Left cardiac atrium (tissue), 4 donors: ENCODE measurements at places on chromosomes 13 and 19. TPM values are rescaled to one million over a fixed set of nuclear protein-coding genes. Genes with fewer than 3 reads are reported as not detected.

DNA sequence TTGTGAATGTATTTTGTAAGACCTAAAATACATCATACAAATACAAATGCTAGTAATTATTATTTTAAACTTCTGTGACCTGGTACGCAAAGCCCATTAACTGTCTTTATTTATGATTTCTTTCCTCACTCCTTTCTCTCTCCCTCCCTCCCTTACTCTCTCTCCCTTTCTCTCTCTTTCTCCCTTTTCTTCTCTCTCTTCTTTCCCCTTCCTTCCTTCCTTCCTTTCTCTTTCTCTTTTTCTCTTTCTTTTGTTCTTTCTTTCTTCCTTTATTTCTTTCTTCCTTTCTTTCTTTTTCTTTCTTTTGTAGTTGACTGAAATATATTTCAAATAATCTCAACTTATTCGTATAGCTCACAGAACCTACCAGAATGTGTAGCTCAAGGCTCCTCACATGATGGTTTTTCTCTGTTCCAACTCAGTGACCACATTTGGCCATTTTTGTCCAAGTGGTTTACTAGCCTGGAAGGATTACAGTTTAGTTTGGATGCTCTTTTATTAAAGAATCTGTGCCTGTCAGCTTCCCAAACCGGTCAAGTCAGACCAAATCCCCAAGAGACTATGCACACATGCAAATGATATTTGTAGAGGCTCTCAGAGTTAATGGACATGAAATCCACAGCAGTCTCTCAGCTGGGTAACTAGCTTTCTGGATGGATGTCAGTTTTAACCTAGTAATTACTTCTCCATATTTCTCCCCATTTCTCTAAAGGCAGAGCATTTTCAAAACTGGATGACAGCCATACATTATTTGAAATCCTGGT, 71.7 kb downstream of the POSTN start:
- no peak for DNase-seq

DNA sequence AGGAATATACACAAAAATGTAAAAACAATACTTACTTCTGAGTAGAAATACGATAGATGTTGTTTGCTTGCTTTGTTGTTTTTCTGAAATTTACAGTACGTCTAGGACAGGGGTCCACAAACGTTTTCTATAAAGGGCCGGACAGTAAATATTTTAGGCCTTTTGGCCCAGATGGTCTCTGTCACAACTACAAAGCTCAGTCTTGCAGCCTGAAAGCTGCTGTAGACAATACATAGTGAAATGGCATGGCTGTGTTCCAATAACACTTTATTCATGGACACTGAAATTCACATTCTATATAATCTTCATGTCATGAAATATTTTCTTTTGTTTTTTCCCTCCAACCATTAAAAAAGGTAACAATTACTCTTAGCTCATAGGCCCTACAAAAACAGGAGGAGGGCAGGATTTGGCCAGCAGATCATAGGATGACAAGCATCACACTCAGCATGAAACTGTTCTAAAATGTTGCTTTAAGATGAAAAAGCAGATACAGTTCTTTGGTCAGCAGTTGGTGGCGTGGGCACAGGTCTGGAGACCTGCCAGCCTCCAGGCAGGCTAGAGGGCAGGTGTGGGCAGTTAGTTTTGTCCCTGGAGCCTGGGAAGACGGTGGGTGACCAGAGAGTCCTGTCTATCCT, at the start of gene EDDM13:
Gene EDDM13 (plus strand): TSS at position 588 of the 638 bp plus-strand sequence. CDS start 87 bp downstream, outside the sequence.
- DNase-seq: no peak

DNA sequence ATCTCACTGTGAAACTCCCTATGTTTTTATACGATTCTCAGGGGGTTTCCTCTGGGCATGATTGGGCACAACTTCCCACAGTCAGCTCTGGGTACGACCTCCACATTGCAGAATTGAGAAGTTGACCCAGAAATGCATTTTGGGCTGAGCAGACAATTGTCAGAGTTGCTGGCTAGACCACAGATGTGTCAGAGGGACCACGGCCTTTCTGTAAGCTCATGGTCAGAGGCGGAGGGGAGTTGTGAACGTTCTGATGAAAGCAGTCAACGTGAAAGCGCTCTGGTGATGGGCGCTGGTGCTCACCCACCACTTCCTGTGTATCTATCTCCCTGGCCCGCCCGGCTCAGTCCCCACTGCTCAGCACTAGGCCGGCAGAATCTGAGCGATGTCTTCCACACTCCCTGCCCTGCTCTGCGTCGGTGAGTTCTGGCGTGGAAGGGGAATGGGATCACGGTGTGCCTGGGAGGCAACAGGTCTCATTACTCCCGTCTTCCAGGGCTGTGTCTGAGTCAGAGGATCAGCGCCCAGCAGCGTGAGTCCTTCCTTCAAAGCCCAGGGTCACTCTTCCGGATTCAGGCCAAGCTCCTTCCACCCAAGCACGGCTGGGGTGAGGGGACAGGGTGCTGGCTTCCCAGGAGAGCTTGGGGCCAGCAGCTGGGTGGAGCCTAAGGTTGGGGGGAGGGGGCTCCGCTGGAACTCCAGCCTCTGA, at the start of gene NCR1:
Gene NCR1 (plus strand): TSS at position 346 of the 709 bp plus-strand sequence. CDS start 40 bp downstream, at position 386.
- no peak for DNase-seq

CCNA1 gene
- total RNA-seq: 0.18 TPM

GRCh38 chr19:28546148-28546685, 666.7 kb downstream of the UQCRFS1 start:
- no peak for DNase-seq

DNA sequence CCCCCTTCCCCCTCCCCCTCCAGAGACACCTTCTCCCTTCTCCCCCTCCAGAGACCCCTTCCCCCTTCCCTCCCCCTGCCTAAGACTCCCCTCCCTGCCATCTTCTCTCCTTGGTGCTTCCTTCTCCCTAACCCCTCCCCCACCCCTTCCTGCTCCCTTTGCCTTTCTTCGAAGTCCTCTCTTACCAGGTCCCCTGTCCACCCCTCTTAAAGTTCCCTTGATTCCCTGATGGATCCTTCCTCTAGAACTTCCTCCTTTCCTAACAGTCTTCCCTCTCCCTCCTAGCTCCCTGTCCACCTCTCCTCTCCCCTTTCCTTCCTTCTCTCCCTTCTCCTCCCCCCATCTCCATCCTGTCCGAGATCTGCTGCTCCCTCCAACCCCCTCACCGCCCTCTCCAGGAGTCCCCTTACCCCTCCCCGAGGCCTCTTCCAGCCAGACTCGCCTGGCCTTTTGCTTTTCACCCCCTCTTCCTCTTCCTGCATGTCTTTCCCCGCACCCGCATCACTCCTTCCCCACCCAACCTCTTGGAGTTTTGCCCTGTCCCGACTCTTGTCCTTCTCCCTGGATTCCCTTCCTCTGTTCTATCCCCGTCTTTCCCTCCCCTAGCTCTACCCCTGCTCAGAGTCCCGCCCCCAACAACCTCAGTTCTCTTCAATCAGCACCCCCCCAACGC, 3.1 kb downstream of the TNFSF9 start:
- DNase-seq: no peak

DNA sequence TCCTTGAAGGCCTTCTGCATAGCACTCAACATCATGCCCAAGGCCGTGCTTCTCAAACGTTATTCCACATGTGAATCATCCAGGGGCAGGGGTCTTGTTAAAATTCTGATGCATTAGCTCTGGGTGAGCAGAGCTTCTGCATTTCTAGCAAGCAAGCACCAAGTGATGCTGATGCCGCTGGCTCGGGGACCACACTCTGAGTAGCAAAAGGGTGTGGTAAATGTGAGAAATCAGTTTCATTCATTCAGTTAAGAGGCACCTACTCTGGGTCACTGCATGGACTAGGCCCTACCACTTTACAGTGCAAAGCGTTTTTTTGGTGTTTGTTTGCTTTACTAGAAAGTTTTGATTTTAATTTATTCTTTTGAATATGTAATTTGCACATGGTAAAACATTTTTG, 7.2 kb downstream of the KRTDAP start:
- no peak for DNase-seq

RNF17 gene
- total RNA-seq: not detected

DNA sequence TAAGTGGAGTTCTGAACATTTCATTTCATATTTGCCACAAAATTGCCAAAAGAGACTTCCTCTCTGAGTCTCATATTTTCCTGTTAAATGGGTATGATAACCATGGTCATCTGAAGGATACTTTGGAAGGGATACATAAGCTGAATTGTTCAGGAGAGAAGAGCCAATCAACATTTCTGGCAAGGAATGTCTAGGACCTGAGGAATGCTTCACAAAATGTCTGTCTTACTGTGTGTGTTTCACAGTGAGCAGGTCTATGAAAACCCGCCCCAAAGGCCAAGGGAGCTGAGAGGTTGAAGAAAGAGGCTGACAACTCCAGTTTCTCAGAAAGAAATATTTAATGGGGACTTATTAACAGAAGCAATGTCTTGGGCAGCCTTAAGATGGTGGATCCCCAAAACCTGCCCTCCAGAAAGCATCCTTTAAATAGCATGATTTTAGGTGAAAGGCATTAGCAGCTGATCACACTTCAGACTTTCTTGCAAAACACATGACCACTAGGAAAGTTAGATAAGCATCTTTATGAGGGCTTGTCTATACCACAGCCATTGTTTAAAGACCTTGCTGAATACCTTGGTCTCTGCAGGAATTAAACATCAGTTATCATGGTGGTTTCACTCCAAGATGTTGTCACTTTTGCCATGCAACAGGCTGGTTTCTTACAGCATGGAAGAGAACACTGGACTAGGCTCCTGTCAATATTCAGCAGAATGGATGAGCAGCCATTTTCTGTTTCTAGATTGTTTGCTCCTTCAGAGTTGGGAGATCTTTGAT, 78.9 kb downstream of the TNFSF11 start:
- DNase-seq: no peak
